ENCODE measurements at places on chromosomes 13 and 19.

DNA sequence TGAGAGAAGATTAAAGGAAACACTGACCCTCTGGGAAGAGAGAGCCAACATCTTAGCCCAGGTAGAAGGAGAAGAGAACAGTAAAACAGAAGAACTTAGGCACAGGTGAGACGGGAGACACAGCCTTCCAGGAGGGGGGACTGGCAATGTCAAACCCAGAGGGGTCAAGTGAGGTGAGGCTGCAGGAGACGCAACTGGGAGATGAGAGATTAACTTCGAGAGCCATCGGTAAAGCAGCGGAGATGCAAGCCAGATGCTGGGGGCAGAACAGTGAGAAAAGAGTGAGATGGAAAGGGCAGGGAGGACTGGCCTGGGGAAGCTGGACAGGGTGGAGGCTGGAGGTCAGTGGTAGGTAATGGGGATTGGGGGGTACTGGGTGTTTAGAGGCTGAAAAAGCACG lies 5.2 kb downstream of the INSR start:
- no peak for DNase-seq

DNA sequence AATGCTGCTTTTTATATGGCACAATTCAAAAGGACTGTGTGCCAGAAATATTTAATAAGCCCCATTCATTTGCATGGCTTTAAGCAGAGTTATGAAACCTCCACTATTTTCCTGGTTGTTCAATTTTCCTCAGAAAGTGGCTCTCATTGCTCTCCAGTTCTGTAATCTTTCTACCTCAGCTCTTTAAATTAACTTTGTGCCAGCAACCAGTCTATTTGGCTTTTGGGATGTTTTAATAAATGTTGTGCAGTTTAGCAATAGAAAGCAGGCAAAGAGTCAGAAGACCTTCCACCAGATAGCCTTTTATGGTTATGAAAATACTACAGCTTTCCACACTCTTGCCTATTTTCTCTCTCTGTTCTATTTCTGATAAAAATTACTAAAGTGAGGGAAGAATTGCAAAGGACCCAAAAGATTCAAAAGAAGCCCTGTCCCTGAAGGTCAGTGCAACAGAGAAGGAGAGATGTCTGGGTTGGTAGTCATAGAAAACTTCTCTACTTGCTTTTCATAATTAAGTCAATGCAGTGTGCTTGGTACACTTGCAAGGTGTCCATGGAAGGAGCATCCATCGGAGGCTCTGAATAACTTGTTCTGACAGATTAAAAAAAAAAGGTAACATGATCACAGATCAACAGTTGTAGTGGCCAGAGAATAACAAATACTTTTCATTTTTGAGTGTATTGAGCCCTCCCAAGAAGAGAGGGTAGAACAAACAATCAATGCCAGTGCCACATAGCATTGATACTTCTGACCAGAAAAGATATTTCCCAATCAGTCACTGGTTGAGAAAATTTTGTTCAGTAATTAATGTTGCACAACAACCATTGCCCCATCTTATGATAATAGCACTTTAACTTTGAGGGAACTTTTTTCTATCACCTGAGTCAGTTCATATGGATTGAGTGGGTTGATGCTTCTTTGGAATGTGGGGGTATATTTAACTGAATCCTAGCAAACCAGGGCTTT lies 48.4 kb upstream of the SPRY2 start:
- DNase-seq = no peak

DNA sequence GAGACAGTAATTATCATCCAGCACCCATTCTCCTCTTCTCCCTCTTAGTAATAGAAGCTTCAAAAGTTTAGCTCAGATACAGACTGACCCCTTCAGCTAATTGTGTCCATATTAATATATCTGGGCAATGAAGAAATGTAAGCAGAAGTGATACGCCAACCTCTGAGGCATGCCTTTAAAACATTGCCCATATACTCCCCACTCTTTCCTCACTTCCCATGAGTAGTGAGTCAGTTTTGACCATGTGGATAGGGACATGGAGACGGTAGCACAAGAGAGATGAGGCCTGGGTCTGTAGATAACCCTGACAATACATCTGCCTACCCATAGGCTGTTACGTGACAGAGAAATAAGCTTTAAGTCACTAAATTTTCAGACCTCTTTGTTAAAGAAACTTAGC lies 147.6 kb downstream of the KCTD12 start:
- DNase-seq = no peak

DNA sequence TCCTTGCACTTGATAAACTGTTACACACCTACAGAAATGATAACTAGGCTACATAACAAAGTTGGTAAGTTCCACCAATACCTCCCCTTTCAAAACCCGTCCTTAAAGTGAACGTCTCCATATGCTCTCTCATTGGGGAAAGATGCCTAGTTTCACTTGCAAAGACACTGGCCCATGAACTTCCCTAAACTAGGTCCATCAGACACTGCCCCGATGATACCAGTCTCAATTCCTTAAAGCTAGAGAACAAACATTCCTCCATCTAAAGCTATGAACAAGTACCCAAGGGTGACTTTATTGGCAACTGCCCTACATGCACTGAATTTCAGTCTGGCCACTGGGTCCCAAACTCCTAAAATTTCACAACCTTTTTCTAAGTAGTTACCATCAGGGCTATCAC lies 39.9 kb downstream of the FOXO1 start:
- no peak for DNase-seq

DNA sequence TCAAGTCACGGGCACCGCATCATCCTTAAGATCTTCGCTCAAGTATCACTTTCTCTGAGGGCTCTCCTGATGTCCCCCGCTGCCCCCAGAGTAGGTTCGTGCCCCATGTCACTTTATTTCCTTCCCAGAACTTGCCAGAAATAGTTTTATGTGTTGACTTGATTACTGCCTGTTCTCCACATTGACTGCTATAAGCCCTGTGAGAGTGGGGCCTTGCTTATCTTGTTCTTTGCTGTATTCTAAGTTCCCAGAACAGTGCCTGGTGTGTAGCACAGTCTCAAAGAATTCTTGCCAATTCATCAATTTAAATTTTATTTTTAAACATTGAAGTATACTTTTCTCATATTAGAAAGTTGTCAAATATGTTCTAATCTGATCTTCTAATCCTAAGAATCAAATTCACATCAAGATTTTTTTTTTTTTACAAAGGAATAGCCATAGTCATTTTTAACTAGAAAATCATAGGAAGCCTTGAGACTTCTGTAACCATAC lies 32.1 kb upstream of the GPR183 start:
- no peak for DNase-seq

DNA sequence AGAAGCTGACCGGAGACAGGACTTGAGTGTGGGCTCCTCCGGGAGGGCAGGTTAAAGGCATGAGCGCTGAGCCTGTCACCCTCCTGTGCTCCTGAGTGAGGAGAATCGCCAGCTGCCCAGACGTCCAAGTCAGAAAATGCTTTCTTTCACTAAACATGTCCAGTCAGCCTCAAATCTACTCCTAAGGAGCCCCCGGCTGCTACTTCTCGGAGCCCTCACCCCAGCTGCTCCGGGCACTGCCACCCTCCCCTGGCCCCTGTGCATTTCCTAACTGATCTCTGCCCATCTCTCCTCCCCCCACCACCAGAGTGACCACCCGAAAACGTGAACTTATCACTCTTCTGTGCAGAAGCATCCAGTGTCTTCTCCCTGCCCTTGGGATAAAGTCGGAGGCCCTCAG lies 277.5 kb upstream of the SOX1 start:
- no peak for DNase-seq

GRCh38 chr19:11377756-11378155 lies 3.3 kb downstream of the SWSAP1 start:
- DNase-seq = no peak

DNA sequence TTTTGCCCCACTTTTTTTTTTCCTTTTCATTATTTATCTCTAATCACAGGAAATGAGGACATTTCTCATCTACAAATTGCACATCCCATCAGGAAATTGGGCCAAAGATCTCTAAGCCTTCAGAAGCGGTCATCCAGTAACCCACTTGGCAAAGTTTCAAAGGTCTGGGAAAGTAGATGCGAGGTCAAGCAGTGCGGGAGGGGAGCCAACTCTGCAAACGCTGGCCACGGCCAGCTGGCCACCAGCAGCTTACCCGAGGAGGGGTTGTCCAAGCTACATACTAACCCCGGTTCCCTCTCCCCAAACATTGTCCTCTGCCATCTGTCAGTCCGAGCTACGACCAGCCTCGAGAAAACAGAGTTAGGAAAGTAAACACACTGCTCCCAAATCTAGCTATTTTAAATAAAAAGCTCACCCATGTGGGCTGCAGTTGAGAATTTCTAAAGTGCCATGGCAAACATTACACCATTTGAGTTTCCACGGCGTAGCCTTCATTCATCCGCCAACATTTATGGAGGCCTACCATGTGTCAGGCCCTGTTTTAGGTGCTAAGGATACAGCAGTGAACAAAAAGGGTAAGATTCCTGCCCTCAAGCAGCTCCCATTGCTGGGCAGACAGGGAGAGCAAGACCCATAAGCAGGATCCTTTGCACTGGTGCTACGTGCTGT lies 11.5 kb downstream of the FFAR2 start:
- DNase-seq = no peak

DNA sequence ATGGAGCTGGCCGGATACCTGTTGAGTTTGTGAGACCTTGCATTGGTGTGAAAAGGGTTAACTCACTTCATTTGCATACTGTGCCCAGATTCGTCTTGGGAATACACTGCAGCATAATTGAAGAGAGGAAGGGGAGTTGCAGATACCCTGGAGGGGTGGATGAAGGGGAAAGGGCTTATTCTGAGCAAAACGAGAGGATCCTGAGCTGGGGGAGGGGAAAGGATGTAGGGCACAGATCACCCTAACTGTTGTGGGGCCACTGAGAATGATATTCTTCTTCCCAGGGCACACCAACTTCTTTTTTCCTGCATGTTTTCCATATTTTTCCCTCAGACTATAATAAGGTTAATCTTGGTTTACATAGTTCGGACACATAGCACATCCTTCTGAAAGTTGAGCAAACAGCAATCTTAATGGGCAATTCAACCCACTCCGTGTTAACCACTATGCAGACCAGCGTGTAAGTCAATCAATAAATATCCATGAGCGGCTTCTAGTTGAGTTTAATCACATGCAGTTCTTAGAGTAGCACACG lies 11.7 kb upstream of the PTPRS start:
- peak; percentile 56 for DNase-seq

- DNase-seq = no peak
Observed at GRCh38 chr13:31697290-31697689, 42.0 kb upstream of the RXFP2 start.

- DNase-seq = no peak
Observed at GRCh38 chr19:34363094-34363493, 1.9 kb upstream of the GPI start.

GRCh38 chr13:28707629-28708427 lies 10.9 kb downstream of the SLC46A3 start:
- DNase-seq = peak; percentile 60

- no peak for DNase-seq
Observed at GRCh38 chr13:99730403-99730802, 229.1 kb downstream of the TM9SF2 start.

DNA sequence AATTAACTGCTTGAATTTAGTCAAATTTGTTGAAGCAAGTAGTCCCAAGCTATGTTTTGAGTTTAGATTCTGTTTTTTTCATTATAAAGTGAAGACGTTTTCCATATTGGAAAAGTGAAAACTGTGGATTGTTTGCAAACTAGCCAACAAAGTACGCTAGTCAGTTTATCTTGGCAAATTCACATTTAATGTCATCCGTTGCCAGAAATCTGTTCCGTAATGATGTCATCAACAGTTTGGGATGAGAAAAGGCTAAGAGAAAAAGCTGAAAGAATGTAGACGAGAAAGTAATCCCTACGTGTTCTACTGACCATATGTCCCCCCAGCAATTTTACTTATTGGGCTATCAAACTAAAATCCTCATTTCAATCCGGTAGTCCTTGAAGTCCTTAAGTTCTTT lies 419.6 kb downstream of the GPC6 start:
- DNase-seq = no peak

GRCh38 chr13:36509369-36509768 lies 77.1 kb downstream of the CCNA1 start:
- DNase-seq = peak; percentile 49

GRCh38 chr13:98664047-98664446 lies 87.1 kb upstream of the STK24 start:
- peak; percentile 46 for DNase-seq

GRCh38 chr13:76894401-76895110 lies 8.4 kb upstream of the KCTD12 start:
- no peak for DNase-seq

DNA sequence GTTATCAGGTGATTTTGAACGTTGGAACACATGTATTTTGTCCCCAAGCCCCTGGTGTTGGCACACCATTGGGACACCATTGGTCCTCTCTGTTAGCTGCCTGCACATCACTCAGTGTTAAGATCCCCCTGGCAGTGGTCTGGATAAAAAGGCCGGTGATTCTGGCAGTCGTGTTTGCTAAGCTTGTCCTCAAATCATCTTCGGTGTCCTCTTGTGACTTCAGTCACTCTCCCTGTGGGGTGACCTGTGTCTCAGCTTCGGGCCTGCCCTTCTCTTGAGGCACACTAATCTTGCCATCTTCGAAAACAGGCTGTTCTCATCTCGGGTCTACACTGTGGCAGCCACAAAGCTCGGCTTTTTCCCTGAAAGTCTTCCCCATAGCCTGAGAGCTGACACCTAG lies 127.1 kb downstream of the ZIC5 start:
- no peak for DNase-seq

- DNase-seq = no peak
Observed at GRCh38 chr19:51719251-51719988, 4.4 kb downstream of the HAS1 start.

GRCh38 chr13:111977179-111977506 lies 89.8 kb upstream of the SOX1 start:
- DNase-seq = no peak

- no peak for DNase-seq
Observed at GRCh38 chr13:74450964-74451363, 316.8 kb upstream of the KLF12 start.

DNA sequence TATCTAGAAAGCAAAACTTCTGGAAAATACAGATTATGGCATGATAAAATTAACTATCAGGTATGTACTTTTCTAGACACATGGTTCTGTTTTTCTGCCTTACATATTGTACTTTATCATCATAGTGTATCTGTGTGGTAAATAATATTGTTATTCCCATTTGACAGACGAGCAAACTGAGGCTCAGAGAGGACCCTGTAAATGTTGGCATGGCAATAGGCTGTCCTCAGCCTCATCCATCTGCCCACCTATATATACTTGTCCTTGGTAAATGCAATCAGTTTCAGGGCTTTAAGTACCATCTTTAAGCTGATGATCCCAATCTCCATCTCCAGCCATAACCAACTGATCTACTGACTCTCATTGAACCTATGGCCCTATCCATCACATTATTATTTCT lies 178.0 kb downstream of the DCT start:
- no peak for DNase-seq

DNA sequence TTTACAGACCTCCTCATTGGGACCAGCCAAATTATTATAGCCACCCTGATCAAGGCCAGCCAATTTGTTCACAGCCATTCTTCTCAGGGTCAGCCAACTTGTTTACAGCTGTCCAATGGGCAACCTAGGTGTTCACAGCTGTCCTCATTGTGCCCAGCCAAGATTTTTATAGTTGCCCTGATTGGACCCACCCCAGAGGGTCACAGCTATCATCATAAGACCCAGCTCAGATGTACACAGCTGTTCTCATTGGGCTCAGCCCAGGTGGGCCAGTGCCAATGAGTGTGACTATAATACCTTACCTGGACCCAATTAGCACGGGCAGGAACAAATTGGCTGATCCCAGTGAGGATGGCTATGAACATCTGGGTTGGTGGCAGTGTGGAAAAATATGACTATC lies 1151.8 kb downstream of the UQCRFS1 start:
- no peak for DNase-seq

Measured in A673 (cell line).